ENCODE measurements at places on chromosomes 7 and 10.

GRCh38 chr10:97176226-97176625, 9.5 kb downstream of the SLIT1 start:
- no peak for DNase-seq

DNA sequence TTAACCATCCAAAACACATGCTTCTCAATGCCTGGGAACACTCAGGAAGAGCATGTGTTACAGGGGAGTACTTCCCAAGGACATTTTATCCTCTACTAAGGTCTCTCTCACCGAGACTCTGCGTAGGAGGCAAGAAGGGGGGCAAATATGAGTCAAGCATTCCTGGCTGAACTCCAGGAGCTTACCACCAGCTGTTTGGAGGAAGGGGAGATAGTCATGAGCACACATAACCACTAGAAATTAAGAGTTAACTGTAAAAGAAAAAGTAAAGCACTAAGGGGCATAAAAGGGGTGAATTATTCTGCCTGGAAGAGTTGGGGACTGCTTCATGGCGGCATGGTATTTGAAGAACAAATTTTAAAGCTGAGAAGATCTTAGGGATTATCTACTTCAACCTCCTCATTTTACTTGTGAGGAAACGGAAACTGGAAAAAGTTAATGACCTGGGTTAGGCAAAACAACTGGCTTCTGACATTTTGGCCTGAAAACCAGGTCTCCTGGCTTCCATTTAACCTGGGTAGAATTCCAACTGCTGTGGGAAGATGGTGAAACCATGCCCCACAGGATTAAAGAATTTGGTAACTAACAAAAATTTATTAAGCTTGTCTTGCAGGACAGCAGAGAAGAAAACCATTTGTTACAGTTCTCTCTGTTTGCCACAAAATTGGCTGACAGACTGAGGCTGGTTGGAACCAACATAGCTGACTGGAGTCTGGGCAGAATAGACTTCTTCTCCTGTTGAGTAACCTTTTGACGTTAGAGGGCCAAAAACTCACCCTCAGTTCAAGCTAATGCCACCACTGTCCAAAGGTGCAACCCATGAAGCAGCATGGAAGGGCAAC, 85.5 kb downstream of the SLC25A13 start:
- no peak for DNase-seq

GRCh38 chr7:77316219-77316978, 99.8 kb downstream of the GSAP start:
- DNase-seq = no peak

DNA sequence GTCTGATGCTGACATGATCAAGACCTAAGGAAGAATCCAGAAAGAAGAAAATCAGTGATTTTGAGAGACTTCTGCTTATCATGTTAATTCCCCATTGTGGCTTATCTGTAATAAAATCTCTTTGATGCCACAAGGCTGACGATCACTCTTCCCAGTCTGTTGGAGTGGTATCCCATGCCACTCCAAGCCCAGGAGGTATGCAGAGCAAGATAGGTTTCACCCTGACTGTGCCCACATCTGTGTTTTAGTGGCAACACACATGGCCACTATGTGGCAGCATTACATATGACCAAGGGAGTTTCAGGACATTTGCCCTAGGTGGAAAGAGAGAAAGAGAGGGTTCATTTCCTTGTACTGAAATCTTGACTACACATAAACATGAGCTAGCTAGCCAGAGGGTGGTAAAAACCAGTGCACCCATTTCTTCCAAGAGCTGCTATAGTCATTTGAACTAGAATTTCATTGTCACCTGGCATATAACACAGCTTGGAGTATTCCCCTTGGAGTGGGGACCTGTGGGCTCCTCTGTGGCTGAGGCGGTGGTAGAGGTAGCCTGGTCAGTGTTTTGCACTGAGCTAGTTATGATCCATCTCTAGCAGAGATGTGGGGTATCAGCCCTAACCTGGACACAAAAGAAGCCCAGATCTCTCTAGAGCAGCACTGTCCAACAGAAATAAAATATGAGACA, 20.8 kb downstream of the LAMB4 start:
- DNase-seq = no peak

DNA sequence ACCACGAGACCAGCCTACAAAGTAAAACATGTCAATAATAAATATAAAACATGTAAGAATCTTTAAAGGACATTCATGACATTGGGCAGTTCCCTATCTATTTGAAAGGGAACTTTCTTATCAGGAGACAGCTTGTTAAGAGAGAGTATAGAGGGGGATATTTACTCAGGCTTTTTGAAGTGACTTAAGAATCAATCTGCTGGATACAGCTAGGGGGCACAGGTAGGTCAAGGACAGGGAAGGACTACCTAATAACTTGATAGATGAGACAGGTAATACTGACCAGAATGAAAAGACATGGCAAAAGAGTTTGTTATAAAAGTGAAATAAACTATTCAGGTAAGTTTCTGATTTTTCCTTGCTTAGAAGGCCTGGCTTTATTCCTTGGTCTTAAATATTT, 21.8 kb upstream of the LRRD1 start:
- no peak for DNase-seq

DNA sequence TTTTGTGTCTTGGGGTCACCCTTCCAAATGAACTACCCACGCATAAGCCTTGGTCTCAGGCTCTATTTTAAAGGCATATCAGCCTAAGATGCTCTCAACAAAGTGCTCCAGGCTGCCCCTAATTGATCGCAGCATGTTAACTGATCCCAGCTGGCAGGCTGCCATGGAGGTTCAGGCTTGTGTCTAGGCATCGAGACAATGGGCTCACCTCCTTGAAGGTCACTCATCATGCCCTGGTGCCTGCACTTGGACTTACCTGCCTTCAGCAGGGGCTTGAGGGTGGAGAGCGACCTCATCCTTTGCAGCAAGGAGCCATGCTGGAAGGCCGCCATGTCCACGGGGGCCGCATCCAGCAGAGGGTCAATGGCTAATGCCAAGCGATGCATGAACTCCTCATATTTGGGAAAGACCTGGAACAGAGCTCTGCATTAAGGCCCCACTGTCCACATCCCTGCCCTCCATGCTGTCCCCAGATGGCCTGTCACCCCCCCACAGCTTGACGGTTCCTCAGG, 17.8 kb downstream of the PYROXD2 start:
- DNase-seq = no peak

Data from CD8-positive, alpha-beta memory T cell (primary cell).